ENCODE measurements at places on chromosomes 6 and 20.

DNA sequence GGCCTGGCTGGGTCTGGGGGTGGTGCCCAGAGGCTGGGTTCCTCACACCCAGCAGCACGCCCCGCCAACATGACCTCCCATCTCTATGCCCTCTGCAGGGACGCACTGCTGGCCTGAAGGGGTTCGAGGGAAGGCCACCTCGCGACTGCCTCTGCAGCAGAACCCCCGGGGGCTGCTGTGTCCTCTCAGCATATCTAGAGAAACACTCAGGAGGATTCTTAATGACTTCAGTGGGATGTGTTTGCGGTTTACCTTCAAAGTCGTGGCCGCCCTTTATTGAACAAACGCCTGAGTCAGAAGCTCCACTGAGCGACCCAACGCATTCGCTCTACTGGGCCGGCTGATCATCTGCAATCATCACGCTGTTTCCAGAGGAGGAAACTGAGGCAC lies 54.8 kb upstream of the GATA5 start:
- DNase-seq: no peak

- DNase-seq: no peak
These were observed 123.3 kb downstream of the INSM1 start for GRCh38 chr20:20491110-20491783.

DNA sequence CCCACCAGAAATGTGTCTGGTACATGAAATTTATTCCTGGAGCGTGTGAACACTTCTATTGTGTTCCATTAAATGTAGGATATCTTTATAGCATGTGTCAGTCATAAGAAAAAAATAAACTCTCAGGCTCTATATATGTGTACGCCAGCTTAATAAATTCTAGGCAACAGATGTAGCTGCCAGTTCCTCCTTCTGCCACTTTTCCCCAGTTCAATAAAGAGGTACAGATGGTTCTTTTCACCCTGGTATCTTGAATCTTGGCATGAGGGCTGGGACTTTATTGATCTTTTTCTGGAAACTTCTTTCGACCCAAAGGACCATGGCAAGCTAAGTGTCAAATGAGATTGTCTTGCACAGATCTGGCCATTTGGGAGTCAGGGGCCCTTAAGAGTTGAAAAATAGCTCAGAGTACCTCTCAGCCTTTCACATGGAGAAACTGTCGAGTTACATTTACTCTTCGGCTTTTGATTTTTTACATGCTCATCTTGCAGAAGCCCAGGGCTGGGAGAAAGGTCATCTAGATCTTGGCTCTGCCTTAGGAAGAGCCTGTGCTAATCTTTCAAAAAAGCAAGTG lies 240.9 kb downstream of the DOK5 start:
- no peak for DNase-seq

GRCh38 chr6:68718385-68719073 lies 83.4 kb downstream of the ADGRB3 start:
- no peak for DNase-seq

DNA sequence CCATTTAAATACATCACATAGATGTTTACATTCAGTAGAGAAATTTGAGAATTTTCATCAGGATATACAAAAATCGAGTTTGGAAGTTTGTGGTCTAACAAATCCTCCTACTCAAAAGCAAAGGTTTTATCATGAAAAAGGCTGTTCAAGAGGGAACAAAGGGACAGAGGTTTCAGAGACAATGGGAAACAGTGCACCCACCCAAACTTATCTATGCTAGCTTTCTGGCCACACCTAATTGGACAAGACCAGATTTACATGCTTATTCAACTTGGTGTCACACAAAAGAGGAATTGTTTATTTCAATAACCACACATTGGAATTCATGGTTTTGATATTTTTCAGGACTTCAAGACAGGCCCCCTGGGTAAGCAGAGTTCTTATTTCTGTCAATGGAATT lies 28.4 kb upstream of the RSPO3 start:
- DNase-seq: no peak

DNA sequence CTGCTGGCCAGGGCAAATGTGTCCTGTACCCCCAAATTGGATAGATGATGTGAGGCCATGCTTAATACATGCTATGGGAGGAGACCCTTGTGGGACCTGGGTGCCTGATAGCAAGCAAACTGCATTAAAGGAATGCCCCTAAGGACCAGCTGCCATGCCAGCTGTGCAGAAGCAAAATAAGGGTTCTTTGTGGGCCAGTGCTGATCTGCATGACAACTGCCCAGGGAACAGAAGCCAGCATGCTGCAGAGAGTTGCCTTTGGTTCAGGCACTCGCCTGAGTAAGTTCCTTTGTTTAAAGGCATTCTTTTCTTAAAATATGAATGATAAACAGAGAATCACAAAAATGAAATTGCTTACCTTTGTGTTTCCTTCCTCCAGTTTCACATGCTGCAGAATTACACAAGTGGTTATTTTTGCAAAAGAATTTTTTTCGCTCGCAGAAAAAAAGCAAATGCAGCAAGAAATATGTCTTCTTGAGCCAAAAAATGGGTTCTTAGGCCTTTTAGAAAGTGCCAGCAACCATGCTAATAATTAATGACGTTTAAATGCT lies 6.9 kb upstream of the SYNDIG1 start:
- DNase-seq: no peak

Data from smooth muscle cell of the brain vasculature (primary cell).